ENCODE measurements at places on chromosomes 13 and 19.

DNA sequence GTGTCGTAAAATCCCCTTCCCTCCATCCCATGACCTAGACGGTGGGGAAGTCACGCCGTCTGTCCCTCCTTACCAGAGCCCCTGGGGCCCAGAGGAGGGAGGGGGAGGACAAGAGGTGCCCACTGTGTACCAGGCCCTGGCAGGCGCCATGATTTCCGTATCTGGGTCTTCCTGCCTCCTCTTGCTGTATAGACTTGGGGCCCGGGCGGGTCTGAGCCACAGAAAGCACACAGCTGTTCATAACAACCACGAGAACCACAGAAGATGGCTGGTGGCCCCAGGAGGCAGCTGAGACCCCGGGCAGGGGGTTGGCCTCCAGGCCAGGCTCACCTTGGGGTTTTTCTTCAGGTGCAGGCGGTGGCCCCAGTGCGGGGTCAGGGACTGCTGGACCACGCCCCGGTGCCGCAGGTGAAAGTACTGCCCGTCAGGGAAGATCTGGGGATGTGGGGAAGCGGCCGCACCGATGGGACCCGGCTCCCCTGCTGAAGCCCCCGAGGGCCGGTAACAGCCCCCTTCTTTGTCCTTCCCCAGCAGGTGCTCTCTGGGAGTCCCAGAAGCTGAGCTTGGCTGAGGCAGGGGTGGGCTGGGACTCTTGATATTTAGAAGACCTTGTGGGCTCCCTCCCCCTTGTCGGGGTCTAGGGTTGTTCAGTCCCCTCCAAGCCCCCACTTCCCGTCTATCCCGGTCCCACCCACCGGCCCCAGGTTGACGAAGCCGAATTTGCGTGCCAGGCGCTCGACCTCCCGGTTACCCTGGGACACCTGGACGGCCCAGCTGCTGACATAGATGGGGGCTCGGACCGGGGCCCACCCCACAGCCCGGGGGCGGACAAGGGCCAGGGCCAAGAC lies 463 bp downstream of the PCSK4 start:
- DNase-seq: no peak

- no peak for DNase-seq
These were observed 720.7 kb downstream of the DIAPH3 start for GRCh38 chr13:59442944-59443486.

DNA sequence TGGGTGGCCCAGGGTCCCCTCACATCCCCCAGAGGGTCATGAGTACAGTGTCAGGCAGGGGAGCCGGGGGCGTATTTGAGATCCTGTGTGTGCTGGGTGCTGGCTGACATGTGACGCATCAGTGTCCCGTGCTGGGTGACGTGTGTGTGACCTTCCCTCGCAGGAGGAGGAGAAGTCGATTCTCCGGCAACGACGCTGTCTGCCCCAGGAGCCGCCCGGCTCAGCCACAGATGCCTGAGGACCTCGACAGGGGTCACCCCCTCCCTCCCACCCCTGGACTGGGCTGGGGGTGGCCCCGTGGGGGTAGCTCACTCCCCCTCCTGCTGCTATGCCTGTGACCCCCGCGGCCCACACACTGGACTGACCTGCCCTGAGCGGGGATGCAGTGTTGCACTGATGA lies 25.8 kb downstream of the PNPLA6 start:
- no peak for DNase-seq

GRCh38 chr13:48993150-48993549 lies 17.4 kb downstream of the FNDC3A start:
- DNase-seq: no peak

DNA sequence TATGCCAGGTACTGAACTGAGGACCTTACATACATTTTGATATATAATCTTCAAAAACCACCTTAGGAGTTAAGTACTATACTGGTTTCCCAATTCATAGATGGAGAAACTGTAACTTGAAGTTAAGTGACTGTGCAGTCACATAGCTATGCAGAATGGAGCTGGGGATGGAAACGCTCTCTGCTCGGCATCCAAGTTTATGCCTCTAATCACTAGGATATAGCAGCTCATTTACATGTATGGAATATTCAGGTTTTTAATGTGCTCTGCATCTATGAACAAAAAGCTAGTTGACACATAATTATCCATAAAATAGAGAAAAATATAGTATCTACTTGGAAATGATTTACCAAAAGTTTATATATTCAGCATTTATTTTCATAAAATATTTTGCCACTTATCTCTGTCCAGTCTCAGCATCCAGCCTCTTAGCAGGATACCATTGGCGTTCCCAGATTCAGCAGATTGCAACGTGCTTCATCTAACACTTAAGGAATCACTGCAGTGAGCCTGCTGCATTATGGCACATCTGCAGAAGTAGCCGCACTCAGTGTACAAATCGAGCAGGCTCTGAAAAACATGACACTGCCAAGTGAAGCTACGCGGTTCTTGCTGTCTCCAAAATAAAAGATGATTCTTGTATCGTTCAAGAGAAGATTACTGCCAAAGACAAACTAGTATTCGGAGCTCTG lies 70.4 kb downstream of the MRPL57 start:
- no peak for DNase-seq

GRCh38 chr13:33264620-33264978 lies 21.0 kb downstream of the STARD13 start:
- no peak for DNase-seq

GRCh38 chr13:95193509-95194230 lies 107.6 kb downstream of the ABCC4 start:
- DNase-seq: no peak

- no peak for DNase-seq
These were observed 136.8 kb downstream of the TBC1D4 start for GRCh38 chr13:75345193-75345592.

All from stimulated activated CD8-positive, alpha-beta memory T cell treated with anti-CD3 and anti-CD28 coated beads, Interleukin-2, amount 100 ng/mL, for 48 hours (primary cell).